ENCODE measurements at places on chromosomes 12 and 14.

DNA sequence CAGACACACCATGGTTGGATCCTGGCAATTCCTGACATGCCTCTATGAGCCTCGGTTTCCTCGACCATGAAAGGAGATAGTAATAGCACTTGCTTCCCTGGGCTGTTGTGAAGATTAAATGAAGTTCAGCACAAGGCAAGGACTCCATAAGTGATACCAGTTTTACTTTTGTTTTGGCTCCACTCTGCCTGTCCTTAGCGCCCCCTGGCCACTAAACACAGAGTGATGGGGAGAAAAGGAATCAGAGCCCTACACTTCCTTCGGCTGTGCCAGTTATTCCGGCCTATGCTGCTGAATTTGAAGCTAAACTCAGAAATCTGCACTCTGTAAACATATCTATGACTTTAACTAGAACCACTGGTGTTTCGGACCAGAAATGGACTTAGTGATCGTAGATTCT, 173.8 kb downstream of the C12orf75 start:
- DNase-seq = no peak

DNA sequence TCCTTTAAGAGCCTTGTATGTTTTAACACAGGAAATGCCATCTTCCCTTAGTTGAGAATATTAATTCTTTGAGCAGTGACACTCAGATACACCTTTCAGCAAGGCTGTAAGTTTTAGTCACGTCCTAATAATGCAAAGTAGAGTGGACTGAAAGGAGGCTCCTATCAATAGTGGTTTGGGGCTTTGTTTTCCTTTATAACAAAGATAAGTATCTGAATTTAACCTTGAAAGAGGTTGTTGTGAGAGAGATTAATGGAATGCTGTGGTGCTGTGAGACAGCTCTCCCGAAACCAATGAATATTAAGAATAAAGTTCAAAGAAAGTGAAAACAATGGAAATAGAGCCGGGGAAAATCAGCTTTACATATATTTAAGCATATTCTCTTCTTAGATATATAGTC, 259.6 kb downstream of the ERC1 start:
- DNase-seq = no peak

DNA sequence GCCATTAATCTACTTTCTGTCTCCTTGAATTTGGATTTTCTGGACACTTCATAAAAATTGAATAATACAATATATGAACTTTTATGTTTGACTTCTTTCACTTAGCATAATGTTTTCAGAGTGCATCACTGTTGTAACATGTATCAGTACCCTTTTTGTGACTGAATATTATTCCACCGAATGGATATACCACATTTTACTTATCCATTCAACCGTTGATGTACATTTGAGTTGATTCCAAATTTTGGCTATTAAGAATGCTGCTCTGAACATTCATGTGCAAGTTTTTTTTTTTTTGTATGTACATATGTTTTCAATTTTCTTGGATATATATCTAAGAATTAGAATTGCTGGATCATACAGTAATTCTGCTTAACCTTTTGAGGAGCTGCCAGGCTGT, 43.2 kb downstream of the CPSF2 start:
- DNase-seq = no peak

GRCh38 chr12:112239881-112240280, 114.5 kb downstream of the TRAFD1 start:
- no peak for DNase-seq

- DNase-seq = no peak
Measured at GRCh38 chr14:89214221-89214965, 202.6 kb downstream of the FOXN3 start.

- DNase-seq = no peak
Measured at GRCh38 chr14:64706593-64707193, 2.5 kb downstream of the PLEKHG3 start.

DNA sequence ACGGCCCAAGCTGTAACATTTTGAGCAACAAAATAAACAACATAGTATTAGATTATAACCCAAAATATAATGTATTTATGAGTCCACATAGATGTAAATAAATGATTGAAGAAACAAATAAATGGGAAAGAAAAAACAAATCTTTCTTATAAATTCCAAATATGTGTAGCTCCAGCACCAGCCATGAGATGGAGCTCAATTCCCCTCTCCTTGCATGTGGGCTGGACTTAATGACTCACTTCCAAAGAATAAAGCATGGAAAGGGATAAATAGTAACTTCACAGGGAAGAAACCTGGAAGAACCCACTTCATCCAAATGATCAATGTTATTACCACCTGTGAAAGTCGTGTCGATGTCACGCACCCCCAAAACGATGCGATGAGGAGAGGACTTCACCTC, 158.8 kb downstream of the RPAP3 start:
- DNase-seq = no peak

GRCh38 chr12:69173368-69173767, 66.0 kb upstream of the CPSF6 start:
- DNase-seq = no peak

GRCh38 chr12:100959481-100959880, 164.9 kb downstream of the ANO4 start:
- no peak for DNase-seq

- no peak for DNase-seq
Measured at GRCh38 chr12:104792570-104792969, 165.5 kb downstream of the SLC41A2 start.

- no peak for DNase-seq
Measured at GRCh38 chr12:27965966-27966365, 6.6 kb downstream of the PTHLH start.

- DNase-seq = no peak
Measured at GRCh38 chr12:124673801-124674617, 106.6 kb upstream of the NCOR2 start.

GRCh38 chr12:115174920-115175319, 490.9 kb upstream of the TBX3 start:
- no peak for DNase-seq

GRCh38 chr12:105409801-105410471, 79.4 kb downstream of the C12orf75 start:
- DNase-seq = no peak

DNA sequence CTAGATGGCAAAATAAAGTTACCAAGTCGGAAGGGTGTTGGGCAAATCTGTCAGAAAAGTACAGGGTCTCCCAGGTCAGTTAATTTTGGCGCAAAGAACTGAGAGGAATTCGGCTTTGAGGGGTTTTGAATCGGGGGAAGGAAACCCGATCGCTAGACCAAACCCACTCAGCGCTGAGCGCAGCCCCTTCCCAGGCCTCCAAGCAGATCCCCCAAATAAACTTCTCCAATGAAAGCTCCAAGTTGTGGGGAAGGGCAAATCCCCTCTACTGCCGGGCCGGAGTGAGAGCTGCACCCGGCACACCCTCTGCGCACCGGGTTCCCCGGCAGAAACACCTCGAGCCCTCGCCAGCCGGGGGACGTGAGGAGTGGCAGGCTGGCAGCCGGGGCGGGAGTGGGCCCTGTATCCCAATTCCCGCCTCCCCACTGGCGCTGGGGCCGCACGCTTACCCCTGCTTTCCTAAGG, 441 bp downstream of the E2F7 start:
- DNase-seq = no peak

DNA sequence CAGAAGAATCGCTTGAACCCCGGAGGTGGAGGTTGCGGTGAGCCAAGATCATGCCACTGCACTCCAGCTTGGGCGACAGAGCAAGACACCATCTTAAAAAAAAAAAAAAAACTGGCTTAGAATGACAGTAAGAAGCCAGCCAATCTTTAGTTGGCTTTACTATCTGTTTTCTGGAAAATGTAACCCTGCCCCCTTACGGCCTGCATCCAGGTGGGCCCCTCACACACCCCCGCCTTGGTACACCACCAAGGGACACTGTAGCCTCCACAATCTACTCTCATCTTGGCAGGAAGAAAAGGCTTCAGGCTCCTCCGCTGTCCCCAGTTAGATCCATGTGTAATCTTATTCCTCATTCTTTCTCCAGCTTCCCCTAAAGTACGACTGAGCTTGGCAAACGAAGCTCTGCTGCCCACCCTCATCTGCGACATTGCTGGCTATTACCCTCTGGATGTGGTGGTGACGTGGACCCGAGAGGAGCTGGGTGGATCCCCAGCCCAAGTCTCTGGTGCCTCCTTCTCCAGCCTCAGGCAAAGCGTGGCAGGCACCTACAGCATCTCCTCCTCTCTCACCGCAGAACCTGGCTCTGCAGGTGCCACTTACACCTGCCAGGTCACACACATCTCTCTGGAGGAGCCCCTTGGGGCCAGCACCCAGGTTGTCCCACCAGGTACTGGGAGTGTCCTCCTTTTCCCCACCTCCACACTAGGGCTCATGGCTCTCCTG, 6.6 kb downstream of the TAPBPL start:
- DNase-seq = no peak

DNA sequence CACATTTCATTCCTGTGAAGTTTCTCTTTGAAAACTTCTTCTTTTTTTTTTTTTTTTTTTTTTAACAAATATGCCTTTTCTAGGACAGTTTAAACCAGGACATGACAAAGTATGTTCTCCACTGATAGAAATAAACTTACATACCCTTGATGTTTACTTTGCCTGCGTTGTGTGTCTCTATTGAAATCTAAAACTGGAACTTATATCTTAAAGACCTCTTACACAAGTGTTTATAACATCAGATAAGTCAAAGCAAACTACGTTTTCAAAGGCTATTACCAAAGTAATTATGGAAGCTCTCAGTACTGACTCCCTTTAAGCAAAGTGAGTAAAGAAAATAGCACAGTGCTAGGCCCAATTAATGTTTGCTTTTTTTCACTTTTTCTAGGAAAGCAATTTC, 30.6 kb upstream of the ISM2 start:
- no peak for DNase-seq

DNA sequence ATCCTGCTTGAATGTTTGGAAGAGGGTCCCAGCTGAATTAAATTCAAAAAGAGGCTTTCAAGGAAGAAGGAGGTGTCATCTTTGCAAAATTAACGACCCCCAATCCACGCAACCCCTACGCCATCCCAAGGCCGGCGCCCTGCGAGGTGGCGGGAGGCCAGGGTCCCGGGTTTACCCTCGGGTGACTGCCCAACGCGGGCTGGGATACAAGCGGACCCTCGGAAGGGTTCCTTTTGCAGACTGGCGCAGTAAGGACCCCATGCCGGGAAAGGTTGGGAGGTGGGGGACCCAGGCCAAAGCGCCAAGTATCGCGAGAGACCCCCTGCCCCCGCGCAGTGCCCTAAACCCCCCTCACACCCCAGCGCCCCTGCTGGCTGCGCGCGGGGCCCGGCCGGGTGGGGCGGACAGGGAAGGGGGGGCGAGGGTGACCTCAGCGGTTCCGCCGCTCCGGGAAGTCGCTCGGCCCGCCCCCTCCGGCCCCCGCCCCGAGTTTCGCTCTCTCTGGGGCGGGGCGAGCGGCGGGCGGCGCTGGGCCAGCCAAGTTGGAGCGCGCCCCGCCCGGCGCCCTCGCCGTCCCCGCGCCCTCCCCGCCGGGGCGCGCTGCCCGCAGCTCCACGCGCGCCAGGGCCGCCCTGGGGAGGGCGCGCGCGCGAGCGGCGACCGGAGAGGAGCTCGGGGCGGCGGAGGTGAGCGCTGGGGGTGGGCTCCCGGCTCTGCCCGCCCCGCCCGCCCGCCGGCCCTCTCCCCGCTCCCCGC, 708 bp upstream of the ZBTB42 start:
- DNase-seq = peak; percentile 59

DNA sequence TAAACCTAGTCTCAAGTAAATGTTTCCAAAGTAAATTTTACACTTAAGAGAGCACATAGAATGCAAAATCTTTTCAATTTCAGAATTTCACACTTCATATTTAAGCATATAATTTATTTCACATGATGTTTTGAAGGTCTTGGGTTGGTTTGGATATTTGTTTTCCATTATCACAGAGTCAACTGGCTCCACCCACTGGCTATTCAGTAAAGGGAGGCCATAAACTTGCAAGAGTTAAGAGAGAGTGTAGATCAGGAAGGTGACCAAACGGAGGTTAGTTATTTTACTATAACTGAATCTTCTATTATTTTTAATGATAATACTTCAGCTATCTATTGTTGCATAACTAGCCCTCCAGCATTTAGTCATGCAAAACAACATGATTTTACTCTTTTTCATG, 6.2 kb upstream of the CPNE8 start:
- no peak for DNase-seq

GRCh38 chr12:113371808-113372207, 13.4 kb downstream of the PLBD2 start:
- no peak for DNase-seq

DNA sequence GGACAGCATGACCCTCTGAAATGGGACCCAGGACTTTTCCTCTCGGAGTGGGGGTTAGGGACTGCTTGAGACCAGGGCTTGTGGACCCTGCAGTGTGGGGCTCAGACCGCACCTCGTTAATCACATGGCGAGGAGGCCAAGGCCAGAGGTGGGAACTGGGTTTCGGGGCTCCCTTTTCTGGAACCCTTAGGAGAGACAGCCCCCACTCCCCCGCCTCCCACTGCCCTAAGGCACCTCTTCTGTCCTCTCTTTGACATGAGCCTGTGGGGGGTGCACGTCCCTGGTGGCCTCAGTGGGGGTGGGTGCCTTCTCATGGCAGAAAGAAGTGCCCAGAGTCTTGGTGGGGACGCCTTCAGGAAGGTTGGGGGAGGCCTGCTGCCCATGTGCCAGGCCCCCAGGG, 24.3 kb downstream of the RTL1 start:
- DNase-seq = no peak

DNA sequence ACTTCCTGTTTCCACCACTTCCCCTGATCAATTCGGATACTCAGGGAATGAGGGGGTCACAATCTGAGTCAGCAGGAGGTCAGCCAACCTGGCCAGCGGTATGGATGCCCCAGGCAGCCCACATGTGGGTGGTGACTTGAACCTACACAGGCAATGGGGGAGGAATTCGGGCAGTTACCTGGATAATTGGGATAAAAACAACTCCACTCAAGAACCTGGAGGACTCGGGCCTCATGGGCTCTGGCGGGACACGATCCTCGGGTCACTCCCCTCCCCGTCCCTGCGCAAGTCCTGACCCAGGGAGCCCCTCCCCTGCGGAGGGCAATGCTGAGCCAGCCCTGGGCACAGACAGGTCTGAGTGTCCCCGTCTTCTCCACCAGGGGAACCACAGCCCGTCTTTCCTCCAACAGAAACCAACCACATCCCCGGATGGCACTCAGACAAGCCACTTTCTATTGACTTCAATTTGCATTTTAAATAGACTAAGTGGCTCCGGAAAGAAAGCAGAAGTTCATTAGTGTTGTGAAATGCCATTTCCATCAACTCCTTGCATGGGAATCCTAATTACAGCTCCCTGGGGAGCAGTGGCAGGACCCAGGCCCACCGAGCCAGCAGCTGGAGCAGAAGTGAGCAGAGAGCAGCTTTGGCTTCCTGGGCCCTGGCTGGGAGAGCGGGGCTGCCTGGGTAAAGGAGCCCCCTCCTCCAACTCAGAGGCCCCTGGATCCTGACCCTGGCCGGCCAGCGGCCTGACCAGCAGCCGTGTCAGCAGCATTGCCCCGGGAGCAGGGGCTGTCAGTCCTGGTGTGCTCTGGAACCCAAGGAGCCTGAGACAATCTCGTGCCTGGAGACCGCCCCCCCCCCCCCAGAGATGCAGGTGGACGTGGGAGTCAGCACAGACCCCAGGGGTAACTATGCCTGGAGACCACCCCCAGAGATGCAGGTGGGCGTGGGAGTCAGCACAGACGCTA, 374.1 kb downstream of the ADGRD1 start:
- DNase-seq = no peak

- no peak for DNase-seq
Measured at GRCh38 chr14:53285821-53286220, 132.7 kb upstream of the DDHD1 start.

- no peak for DNase-seq
Measured at GRCh38 chr12:122835750-122836026, 431 bp downstream of the HIP1R start.

GRCh38 chr12:52085682-52086180, 6.2 kb downstream of the SMIM41 start:
- no peak for DNase-seq

GRCh38 chr14:92984896-92985295, 61.9 kb downstream of the CHGA start:
- DNase-seq = no peak

GRCh38 chr14:104706733-104707607, 17.1 kb upstream of the ADSS1 start:
- no peak for DNase-seq

Measured in stimulated activated effector memory CD8-positive, alpha-beta T cell treated with anti-CD3 and anti-CD28 coated beads, Interleukin-12 subunit alpha, Interleukin-12 subunit beta, amount 100 ng/mL, for 72 hours (primary cell).